ENCODE measurements at places on chromosomes 5 and 9.

DNA sequence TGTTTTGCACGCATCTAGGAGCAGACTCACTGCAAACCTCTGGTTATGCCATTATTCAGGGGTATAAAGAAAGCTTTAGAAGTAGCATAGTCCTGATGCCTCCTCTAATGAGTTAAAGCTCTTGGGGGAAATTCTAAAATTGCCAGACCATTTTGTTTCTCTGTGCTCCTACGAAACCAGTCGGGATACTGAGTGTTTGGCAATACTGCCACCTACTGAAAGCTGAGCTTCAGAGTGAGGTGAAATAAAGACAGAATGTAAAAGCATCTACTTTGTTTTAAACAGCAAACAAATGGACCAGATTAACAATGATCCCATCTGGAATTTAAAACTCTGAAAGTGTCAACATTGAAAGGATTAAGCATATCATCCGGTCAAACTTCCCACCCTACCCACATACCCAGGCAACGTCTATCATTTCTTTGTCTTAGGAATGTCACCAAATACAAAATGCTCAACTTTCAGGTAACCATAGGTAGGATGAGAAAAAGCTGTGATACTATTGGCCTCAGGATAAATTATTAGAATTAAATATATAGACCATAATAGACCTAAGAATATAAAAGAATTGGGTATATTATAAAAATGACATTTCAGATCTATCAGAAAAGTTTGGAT lies 77.8 kb upstream of the SHISAL2B start:
- peak; percentile 38 for DNase-seq

GRCh38 chr5:163585206-163585605 lies 79.8 kb downstream of the MAT2B start:
- no peak for DNase-seq

GRCh38 chr5:150429410-150429873 lies 16.7 kb upstream of the CD74 start:
- DNase-seq = no peak

- no peak for DNase-seq
Measured at GRCh38 chr9:2743937-2744529, 26.7 kb downstream of the KCNV2 start.

- DNase-seq = no peak
Measured at GRCh38 chr5:73221161-73221560, 48.2 kb downstream of the TMEM174 start.

GRCh38 chr5:137872466-137872865 lies 4.8 kb downstream of the MYOT start:
- DNase-seq = no peak

DNA sequence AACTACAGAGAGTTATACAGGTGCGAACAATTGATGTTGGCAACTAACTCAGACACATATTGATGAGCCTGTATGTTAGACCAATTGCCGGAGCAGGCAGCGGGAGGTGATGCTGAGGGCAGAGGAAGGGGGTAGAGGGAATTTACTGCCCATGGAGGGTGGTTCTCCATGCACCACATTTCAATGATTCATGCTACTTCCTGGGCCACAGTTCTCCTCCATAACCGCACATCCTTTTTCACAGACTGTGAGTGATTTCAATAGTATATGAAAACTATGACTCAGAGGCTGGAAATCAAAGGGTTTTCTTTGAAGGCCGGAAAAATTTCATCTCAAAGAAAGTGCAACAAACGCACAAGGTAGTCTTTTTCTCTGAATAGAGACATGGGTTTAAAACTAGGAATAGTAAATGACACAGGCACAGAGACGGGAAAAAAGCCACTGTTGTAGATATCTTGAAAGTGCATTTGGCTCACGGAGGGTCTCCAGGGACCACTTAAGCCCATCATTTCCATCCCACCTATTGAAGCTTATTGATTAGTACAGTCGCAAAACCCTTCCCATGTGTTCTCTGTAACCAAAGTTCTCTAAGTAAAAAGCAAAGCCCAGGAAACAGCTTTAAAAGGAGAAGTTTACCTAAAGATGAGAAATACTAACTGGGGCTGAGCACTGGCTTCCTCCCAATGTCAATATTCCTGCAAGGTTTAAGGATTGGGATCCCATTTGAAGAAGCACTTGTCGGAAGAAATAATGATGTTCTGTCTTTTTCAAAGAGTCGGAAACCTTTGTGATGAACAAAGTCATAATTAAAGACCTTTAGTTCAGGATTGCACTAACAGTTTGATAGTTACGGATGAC lies 28.0 kb upstream of the ADAM19 start:
- peak; percentile 81 for DNase-seq

DNA sequence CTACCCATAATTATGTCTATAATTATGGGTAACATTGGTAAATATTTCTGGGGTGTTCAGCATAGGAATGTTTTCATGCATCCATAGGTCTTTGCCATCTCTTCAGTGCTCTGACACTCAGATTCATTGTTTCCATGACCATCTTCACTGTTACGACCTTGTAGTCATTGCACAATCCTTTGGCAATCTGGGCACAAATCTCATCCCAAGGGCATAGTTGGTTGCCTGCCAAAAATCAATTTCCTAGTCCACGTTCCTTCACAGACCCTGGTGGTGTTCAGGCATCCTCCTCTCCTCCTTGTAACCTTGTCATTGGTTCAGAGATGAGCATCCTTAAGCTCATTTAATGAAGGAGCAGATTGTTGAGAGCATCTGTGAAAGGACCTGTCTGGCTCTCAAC lies 1400.7 kb downstream of the CDH12 start:
- DNase-seq = no peak

DNA sequence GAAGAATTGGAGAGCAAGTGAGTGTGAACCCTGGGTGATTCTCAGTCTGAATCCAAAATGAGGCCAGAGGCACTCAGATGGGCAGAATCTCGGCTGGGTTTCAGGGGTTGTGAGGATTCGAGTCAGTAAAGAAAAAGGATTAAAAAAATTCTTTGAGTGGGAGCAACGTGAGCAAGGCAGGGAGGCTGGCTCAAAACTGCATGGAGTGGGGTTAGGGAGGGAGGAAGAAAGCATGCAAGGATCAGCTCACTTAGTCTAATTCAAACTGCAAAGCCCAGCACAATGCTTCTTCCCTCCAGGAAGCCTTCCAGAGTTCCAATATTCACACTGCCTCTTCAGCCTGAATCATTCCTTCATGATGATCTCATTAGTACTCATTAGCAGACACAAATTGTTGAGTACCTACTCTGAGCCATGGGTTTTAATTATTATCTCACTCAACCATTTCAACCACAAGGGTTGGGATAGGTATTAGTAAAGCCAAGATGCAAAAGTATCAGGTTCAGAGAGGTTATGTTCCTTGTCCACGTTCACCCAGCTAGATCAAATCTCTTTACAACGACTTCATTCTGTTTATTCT lies 95.8 kb downstream of the BRINP1 start:
- no peak for DNase-seq

DNA sequence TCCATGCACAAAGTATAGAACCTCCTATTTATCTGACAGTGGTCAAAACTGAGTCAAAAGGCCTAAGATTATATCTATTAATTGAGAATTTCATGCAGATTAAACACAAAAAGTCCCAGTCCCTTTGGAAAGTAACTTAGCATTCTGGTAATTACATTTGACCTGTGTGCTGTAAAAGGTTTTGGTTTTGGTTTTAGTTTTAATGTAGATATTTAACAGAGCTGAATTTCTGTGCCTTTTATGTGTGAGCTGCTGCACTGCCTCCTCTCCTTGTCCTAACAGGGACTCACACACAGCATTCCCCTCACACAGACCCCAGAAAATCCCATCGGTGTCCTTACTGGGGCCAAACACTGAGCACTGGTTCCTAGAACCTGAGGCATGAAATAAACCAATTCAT lies 31.0 kb upstream of the FSD1L start:
- DNase-seq = no peak

DNA sequence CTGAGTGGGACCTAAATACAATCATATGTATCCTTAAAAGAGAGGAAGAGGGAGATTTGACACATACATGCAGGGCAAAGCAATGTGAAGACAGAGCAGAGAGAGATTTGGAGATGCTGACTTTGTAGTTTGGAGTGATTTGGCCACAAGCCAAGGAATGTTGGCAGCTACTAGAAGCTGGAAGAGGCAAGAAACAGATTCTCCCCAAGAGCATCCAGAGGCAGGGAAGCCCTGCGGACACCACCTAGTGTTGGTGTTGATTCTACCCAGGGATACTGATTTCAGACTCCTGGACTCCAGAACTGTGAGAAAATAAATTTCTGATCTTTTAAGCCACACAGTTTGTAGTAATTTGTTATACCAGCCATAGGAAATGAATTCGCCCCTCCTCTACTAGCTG lies 64.9 kb upstream of the OSMR start:
- DNase-seq = peak; percentile 6

- DNase-seq = peak; percentile 87
Measured at GRCh38 chr5:9356351-9356825, 189.5 kb downstream of the SEMA5A start.

- DNase-seq = no peak
Measured at GRCh38 chr5:153594785-153595184, 104.3 kb downstream of the GRIA1 start.

DNA sequence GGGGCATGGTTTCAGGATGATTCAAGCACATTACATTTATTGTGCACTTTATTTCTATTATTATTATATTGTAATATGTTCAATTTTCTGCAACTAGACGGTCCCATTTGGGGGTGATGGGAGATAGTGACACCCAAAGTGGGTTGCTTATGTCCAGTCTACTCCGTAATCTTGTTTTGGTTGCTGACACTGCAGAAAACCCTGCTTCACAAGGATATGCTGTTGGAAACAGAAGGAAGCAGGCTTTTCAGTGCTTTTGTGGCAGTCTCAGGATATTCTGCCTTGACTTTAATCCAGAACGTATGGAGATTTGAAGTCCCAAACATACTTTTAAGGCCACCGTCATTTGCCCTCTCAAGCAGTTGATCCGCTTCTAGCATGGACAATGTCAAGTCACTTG lies 47.5 kb upstream of the LARP1 start:
- no peak for DNase-seq

DNA sequence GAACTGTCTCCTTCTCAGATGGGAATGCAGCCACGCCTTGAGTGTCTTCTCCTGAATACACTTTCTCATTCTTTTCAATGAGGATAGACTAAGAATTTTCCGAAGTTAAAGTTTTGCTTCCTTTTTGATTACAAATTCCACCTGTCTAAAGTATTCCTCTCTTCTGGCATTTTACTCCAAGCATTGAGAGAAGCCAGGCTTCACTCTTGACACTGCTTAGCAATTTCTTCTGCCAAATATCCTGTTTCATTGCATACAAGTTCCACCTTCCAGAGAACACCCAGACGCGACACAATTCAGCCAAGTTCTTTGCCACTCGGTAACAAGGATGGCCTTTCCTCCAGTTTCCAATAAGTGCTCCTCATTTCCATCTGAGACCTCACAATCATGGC lies 35.6 kb upstream of the COL5A1 start:
- DNase-seq = no peak

DNA sequence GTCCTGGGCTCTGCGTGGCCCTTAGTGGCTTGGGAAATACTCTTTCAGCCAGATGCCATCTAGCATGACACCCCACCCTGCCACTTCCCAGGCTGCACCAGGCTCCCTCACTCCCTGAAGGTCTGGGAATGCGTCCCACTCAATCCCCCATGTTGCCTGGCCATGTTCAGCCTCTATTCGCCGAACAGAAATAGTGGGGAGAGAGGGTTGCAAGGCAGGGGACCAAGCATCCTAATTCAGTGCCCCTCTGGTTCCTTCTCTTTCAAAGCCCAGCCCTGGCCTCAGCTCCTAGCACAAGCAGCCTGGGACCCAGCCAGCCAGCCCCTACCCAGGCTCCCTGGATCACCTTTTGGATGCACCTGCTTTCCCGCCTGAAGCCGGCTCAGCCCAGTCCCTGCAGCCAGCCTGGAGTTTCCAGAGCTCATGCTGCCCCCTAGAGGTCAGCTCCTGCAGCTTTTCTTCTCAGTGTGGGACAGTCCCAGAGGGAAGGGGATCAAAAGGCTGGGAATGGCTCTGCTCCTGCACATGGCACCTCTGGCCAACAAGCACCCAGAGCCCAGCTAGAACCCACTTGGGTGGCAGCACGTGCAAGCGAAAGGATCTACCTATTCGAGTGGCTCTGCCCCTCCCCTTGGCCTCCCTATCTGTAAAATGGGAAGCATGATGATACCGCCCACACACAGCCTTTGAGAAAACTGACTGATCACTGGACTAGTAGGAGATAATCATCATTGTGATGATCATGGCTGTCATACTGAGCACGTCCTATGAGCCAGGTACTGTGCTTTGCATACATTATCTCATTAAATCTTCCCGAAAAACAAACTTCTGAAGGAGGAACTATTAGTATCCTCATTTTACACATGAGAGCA lies 48.7 kb upstream of the C5orf58 start:
- DNase-seq = peak; percentile 18

- peak; percentile 19 for DNase-seq
Measured at GRCh38 chr9:121819428-121820231, 168.2 kb downstream of the DAB2IP start.

DNA sequence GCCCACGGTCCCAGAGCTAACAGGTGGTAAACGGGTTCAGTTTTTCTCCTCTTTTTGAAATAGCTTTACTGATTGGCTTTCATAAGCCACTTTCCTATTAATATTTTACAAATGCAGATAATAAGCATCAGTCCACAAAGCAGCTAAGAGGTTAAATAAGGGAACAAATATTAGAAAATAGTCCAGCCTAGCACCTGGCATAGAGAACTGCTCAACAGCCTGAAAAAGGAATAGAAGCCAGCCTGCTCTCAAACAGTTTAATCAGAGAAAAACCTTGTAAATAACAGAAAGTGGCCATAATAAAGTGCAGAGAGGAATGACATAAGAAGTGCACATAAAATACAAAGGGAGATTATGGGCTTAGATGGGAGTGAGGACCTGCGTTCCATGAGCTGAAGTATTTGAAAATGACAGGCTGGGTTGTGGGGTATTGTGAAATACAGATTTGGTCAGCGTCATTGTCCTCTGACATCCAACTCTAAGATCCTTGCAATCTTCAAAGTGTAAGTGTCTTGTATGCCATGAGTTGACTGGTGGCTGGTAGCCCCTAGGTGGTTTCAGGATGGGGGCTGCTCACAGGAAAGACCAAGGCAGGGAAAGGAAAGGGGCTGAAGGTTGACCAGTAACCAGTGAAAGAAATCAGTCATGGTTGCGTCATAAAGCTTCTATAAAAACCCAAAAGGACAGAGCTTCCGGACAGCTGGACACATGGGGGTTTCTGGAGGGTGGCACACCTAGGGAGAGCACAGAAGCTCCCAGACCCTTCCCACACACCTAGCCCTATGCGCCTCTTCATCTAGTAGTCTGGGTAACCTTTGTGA lies 32.4 kb downstream of the MYO10 start:
- DNase-seq = no peak

All from foreskin melanocyte (primary cell).